ENCODE measurements at places on chromosomes 1 and 21.

GRCh38 chr1:233665575-233666270, 51.8 kb downstream of the KCNK1 start:
- no peak overlapping the region for H3K27ac ChIP-seq
- no peaks in the 10 kb centered on the region for H3K36me3 ChIP-seq
- peaks cover 36% of the 10 kb centered on the region for H3K4me1 ChIP-seq
- no peak for DNase-seq

DNA sequence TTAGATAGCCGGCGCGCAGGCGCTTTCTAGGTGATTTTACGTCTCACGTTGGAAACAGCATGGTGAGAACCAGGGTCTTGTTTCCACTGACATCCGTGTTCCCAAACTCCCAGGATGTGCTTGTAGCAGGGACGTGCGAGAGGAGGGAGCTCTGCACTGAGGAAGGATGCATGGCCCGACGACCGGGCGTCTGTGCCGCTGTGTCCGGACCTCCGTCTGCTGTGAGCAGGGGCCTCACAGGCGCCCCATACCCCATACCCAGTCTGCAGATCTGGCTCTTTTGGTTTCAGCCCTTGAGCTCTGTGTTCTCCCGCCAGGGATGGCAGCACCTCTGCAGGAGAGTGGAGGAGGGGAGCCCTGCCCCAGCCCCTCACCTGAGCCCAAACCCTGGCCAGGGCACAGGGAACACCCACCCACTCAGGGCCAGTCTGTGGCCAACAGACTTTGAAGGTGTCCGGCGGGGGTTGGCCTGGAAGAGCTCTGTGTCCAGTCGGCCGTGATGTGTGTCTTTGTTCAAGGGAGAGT, 67.2 kb upstream of the COL6A1 start:
- H3K27ac ChIP-seq, result no peak overlapping the region
- peaks cover 71% of the 10 kb centered on the region for H3K27me3 ChIP-seq
- no peaks in the 10 kb centered on the region for H3K36me3 ChIP-seq
- DNase-seq, result no peak
- H3K4me1 ChIP-seq, result no peaks in the 10 kb centered on the region
- H3K4me3 ChIP-seq, result no peak overlapping the region

DNA sequence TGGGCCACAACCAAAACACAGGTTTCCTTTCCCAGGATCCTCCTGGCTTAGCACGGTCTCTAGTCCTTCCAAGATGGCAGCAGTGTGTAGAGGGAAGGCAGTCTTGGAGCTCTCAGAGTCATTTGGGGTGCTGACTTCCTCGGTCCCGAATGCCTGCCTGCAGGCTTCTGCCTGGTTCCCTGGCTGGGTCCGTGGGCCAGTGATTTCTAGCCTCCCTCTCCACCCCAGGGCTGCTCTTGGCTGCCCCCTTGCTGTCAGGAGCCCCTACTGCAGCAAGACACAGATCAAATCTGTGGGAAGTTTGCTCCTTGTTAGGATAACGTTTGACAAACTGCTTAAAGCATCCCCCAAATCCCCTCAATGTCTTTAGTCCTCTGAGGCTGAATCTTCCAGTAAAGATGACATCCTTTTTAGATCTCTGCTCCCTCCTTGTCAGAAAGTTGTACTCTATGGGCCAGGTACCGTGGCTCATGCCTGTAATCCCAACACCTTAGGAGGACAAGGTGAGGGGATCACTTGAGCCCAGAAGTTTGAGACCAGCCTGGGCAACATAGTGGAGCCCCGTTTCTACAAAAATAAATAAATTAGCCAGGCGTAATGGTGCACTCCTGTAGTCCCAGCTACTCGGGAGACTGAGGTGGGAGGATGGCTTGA, 272.5 kb downstream of the RRAGC start:
- no peaks in the 10 kb centered on the region for H3K27me3 ChIP-seq
- peak; percentile 57 for DNase-seq
- no peaks in the 10 kb centered on the region for H3K36me3 ChIP-seq
- no peaks in the 10 kb centered on the region for H3K4me1 ChIP-seq

DNA sequence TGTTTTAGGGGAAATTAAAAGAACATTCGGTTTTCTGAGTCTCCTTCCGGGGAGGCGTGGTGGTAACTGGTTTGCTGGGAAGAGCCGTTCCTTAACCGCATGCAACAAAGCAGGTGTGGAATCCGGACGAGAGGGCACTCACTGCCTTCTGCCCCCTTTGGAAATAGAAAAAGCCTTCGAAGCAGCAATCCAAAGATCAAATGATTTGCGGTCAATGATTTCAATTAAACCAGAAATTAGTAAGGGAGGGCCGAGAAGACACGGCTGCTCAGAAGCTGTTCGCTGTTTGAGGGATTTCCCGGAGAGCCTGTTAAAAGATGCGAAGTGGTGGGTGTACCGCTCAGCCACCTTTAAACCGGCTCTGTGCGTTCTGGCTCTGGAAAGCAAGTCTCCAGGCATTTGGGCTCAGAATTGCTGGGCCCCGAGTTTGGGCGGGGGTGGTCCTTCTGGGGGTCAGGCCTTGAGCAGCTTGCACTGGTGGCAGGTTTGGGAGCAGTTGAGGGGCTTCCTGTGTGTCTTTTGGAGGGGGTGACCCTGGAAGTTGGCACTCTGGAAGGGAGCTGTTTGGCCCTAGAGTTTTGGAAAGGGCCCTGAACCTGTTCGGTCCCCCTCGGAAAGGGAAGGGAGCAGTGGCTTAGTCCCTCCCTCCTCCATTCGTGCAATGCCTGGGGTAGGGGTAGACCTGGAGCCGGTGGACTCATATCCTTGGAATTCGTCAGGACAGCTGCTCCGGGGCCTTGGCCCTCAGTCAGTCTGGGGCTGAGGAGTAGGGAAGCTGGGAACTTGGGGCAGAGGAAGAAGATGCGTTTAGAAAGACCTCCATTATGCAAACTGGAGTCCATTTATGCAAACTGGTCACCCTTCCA, 3.1 kb downstream of the SIM2 start:
- H3K27ac ChIP-seq, result no peak overlapping the region
- DNase-seq, result no peak
- H3K36me3 ChIP-seq, result no peaks in the 10 kb centered on the region
- peaks cover 89% of the 10 kb centered on the region for H3K27me3 ChIP-seq
- no peak overlapping the region for H3K4me3 ChIP-seq

DNA sequence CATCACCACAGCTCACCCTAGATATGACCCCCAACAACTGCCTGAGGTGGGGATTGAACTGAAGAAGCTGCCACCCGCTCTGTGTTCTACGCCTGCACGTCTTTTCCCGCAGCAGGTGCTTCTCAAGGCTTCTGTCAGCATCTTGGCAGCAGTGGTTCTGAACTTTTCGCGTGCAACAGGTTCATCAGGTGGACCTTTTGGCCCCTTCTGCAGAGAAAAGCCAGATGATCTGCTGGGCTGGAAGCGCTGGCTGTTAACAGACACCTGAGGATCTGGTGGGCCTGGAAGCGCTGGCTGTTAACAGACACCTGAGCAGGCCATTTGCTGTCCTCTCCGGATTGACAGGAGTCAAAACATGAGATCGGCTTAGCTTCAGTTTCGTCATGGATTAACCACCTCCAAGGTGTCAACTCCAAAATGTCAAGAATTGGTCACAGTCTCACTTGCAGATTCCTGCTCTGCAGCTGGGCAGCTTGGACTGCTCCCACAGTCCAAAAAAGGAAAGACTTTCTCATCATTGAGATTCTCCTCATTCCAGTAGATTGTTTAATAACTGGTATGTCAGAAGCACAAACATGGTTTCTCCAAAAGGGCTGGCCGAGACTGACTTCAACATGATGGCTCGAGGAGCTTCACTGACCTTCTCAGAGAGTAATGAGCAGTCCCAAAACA, 4.7 kb downstream of the C1orf174 start:
- H3K27me3 ChIP-seq, result no peaks in the 10 kb centered on the region
- H3K4me3 ChIP-seq, result no peak overlapping the region

GRCh38 chr1:113088972-113089371, 16.0 kb downstream of the LRIG2 start:
- no peaks in the 10 kb centered on the region for H3K36me3 ChIP-seq
- H3K4me1 ChIP-seq, result no peaks in the 10 kb centered on the region
- no peak overlapping the region for H3K27ac ChIP-seq
- no peaks in the 10 kb centered on the region for H3K27me3 ChIP-seq
- DNase-seq, result no peak

DNA sequence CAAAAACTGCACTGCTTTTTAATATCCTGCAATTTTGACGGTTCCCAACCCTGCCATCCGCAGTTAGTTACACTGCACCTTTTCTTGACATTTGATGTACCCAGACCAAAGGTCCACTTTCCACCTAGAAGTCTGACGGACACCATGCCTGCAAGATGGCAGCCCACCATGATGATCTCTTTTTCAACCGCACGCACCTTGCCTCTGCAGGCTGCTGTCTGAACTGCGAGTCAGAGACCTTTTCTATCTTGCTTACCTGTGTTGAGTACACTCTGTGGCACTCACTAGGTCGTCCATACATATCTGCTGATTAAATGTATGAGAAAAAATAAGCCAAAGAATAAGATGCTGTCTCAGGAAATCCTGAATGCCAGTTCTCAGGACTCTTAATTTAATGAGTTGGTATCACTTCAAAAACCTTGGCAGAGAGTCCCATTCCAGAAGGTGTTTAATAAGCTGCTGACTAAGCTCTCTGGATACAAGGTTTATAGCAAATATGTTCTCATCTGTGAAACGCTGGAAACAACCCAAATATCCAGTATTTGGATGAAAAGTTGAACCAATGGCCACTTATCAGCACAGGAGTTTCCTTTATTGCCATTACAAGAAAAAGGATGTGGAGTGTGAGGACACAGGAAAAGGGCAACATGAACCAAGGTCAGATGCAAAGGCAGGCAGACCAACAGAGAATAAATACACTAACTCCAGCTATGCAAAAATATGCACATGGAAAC, 37.9 kb downstream of the GNG12 start:
- no peaks in the 10 kb centered on the region for H3K4me1 ChIP-seq
- H3K36me3 ChIP-seq, result no peaks in the 10 kb centered on the region
- no peaks in the 10 kb centered on the region for H3K27me3 ChIP-seq
